Bronchus fibroblast of lung (primary cell): ENCODE measurements at places on chromosomes 5 and 9. TPM values are rescaled to one million over a fixed set of nuclear protein-coding genes. Genes with fewer than 3 reads are reported as not detected.

The DOCK8 gene
- under 0.01 TPM in 1 of 2 replicates, not detected in the other for total RNA-seq

The SH3TC2 gene
- total RNA-seq, result 1.0 and 1.3 TPM in 2 replicates

The BNIP1 gene
- 17.8 and 23.0 TPM in 2 replicates for total RNA-seq

The B4GALT1 gene
- total RNA-seq, result 37.2 and 38.2 TPM in 2 replicates

The CATSPER3 gene
- total RNA-seq, result 0.17 and 0.30 TPM in 2 replicates

The NUTM2F gene
- not detected in 2 replicates for total RNA-seq

The PTRH1 gene
- total RNA-seq, result 28.9 and 36.0 TPM in 2 replicates

The EGFL7 gene
- total RNA-seq, result 2.1 and 2.4 TPM in 2 replicates

The KCTD16 gene
- total RNA-seq, result 0.15 and 0.17 TPM in 2 replicates

The SEMA4D gene
- total RNA-seq, result 0.59 and 0.84 TPM in 2 replicates
